ENCODE measurements at places on chromosomes 5 and 9. TPM values are rescaled to one million over a fixed set of nuclear protein-coding genes. Genes with fewer than 3 reads are reported as not detected.

LRRC19 gene
- not detected for polyA plus RNA-seq

FAXDC2 gene
- polyA plus RNA-seq = 0.32 TPM

FAM151B gene
- not detected for polyA plus RNA-seq

CACFD1 gene
- 3.7 TPM for polyA plus RNA-seq

Measured in naive thymus-derived CD4-positive, alpha-beta T cell (primary cell).